Mesenchymal stem cell (in vitro differentiated cells and primary cell): ENCODE measurements at places on chromosomes 6 and 20.

- no peak overlapping the region for H3K4me3 ChIP-seq
- H3K4me1 ChIP-seq: peaks cover 14% of the 10 kb centered on the region
- DNase-seq: no peak
- H3K36me3 ChIP-seq: peaks cover 32% of the 10 kb centered on the region
- H3K27ac ChIP-seq: no peak overlapping the region
- no peaks in the 10 kb centered on the region for H3K27me3 ChIP-seq
Observed at GRCh38 chr20:35517125-35517524, 12.3 kb downstream of the C20orf173 start.

- H3K36me3 ChIP-seq: peaks cover 71% of the 10 kb centered on the region
- H3K27ac ChIP-seq: no peak overlapping the region
- no peak for DNase-seq
- H3K4me3 ChIP-seq: no peak overlapping the region
- H3K4me1 ChIP-seq: no peaks in the 10 kb centered on the region
Observed at GRCh38 chr6:37382994-37383765, 29.4 kb downstream of the RNF8 start.

DNA sequence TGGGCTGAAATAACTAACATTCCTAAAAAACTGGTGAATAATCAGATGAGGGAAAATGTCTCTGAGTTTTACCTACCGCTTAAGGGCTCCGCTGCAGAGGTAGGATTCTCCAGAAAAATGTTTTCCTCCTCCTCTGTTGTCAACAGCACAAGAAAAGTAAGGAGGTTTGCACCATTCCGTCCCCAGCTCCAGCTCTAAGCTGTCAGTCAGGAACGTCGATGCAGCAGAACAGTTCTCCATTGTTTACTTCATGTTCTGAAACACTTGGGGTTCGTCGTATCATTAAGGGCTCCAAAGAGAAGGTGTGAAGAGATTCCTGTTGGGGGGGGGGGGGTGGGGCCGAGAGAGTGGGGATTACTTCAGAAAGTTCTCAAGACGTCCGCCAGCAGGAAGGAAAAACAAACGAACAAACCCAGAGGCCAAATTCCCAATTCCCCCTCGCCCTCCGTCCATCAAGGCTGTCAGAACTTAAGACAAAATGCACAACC, 734 bp downstream of the MMS22L start:
- peak overlapping the region; percentile 25 for H3K27ac ChIP-seq
- DNase-seq: no peak
- peak overlapping the region; percentile 98 for H3K4me3 ChIP-seq

GRCh38 chr6:156691018-156691417, 86.2 kb upstream of the ARID1B start:
- no peak overlapping the region for H3K27ac ChIP-seq
- no peak for DNase-seq
- H3K4me3 ChIP-seq: no peak overlapping the region
- H3K4me1 ChIP-seq: peaks cover 3% of the 10 kb centered on the region

- DNase-seq: no peak
- no peaks in the 10 kb centered on the region for H3K36me3 ChIP-seq
Observed at GRCh38 chr6:42533794-42534193, 30.0 kb upstream of the UBR2 start.

GRCh38 chr6:98834060-98835031, at the start of gene POU3F2:
Gene POU3F2, plus strand, starts transcription at chr6:98834574. Its CDS starts 300 bp downstream, at chr6:98834874.
- DNase-seq: peak; percentile 83
- no peak within 1 kb of the TSS for H3K27ac ChIP-seq
- peak within 1 kb of the TSS; percentile 75 for H3K4me3 ChIP-seq
- H3K27me3 ChIP-seq: peaks cover 80% of the 10 kb centered on the region

GRCh38 chr6:168741305-168741704, 300.3 kb downstream of the SMOC2 start:
- no peak for DNase-seq
- H3K27ac ChIP-seq: no peak overlapping the region
- H3K36me3 ChIP-seq: no peaks in the 10 kb centered on the region
- H3K4me3 ChIP-seq: no peak overlapping the region
